ENCODE measurements at places on chromosomes 5 and 9.

DNA sequence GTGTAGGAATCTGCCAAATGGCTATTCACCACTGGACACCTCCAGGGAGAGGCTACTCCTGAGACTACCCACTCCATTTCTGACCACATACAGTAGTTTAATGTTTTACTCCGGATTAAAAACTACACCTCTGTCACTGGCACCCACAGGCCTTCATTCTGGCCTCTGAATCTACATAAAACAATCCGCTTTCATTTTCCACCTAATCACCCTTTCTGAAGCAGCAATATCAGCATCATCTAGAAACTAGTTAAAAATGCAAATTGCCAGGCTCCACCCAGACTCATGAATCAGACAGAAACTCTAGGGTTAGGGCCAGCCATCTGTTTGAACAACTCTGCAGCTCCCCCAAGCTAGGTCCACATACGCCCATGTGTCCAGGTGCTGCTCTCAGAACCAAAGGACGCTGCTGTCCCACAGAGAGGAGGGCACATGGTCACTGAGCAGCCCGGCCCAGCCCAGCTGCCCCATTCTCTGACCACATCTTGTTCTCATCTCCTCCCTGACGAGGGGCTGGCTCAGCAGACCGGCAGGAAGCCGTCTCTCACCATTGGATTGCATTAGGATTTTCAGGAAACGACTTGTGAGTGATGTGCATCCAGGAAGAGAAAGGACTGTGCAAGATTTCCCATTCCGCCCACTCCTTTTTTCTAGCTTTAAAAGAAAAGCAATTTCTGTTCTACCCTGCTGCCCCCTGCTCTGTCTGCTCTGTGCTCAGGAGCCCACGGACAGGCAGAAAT is 34.7 kb downstream of the ADAM19 start:
- DNase-seq, result peak; percentile 20

- DNase-seq, result no peak
These were observed 13.5 kb downstream of the GALNT10 start for GRCh38 chr5:154203798-154204578.

DNA sequence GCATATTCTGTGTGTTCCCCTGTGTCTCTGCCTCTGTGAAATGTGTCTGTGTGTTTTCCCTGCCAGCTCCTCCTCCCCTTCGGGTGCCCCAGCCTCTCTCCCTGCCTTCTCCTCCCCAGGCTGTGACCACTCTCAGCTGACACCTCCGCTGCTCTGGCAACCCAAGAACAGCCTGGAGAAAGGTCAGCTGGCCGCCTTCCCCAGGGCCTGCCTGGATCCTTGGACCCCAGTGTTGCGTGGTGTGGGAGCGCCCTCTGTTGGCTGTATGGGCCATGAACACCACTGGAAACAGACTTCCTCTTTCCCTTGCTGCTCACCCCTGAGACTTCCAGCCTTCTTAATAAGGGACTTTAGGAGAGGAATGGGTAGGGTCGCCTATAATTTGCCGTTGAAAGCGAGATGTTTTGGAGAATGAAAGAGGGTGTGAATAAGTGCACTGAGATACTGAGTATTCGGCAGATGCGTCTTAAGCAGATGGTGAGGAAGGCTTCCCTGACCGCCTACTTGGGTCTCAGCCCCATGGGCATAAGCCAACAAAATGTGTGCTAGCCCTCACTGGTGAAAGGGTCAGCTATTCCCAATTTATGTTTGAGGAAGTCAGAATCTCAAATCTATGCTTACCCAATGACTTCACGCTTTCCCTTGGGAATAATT is 114.9 kb upstream of the TRIM32 start:
- no peak for DNase-seq

- DNase-seq, result no peak
These were observed 45.2 kb downstream of the RNF130 start for GRCh38 chr5:180026320-180026719.

DNA sequence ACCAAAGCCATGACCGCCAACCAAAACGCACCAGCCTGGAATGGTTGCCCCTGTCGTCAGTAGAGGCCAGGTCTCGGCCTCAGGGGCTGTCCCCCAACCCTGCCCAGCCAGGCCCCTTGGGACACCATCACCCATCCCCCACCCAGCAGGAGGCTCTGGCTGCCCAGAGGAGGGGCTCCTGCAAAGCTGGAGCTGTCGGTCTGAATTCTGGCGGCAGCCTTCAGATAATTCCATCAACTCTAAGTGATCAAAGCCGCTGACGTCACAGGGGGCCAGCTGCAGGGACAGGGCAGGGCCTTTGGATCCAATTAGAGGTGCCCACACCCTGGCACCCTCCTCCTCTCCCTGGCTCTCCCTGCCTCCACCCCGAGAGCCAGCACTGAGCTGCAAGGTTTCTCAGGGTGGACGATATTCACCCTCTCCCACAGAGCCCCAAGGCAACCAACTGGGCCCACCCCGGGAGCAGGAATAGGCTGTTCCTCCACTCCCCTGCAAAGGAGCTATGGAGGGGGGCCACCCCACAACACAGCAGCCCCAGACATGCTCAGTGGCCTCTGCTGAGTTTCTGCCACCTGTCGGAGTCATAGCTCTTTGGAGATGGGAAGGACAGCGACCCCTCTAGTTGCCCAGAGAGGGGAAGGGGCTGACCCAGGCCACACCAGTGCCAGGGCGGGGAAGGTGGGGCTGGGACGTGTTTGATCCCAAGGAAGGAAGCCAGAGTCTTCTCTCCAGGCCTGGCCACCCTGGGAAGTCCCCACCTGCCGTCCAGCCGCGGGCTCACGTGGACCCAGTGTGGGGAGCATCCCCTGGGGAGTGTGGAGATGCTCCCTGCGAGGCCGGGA is 78.4 kb downstream of the NTNG2 start:
- DNase-seq, result no peak

GRCh38 chr9:38352530-38353328 is 39.8 kb upstream of the ALDH1B1 start:
- no peak for DNase-seq

GRCh38 chr5:9239626-9240025 is 306.2 kb downstream of the SEMA5A start:
- no peak for DNase-seq

DNA sequence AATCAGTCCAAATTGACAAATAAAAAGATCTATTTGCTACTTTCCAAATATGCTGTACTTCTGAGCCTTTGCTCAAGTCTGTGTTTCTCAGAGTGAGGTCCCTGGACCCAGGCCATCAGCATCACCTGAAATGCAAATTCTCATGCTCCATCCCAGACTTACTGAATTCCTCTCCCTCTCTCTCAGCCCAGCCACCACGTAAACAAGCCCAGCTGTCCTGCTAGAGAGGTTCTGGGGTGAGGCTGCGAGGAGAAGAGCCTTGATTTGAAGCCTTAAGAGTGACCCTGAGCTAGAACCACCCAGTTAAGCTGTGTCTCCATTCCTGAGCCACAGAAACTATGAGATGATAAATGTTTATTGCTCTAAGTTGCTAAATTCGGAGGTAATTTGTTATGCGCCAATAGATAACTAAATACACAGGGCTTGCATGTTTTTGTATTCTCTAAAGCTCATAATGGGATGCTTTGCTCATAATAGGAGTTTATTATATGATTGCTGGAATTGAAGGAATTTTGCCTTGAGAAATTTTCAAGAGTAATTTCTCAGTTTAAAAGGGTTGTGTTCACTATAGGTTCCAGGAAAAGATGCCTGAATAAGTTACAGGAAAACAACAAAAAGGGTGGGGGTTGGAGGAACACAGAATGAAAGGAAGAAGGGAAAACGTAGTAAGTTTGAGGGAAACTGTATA is 98.9 kb upstream of the SPATA31D4 start:
- no peak for DNase-seq

- no peak for DNase-seq
These were observed 15.0 kb downstream of the RFX3 start for GRCh38 chr9:3510796-3511195.

- DNase-seq, result no peak
These were observed 287.8 kb upstream of the DAB2 start for GRCh38 chr5:39712316-39713249.

- no peak for DNase-seq
These were observed 293.6 kb upstream of the TNC start for GRCh38 chr9:115411516-115411915.

DNA sequence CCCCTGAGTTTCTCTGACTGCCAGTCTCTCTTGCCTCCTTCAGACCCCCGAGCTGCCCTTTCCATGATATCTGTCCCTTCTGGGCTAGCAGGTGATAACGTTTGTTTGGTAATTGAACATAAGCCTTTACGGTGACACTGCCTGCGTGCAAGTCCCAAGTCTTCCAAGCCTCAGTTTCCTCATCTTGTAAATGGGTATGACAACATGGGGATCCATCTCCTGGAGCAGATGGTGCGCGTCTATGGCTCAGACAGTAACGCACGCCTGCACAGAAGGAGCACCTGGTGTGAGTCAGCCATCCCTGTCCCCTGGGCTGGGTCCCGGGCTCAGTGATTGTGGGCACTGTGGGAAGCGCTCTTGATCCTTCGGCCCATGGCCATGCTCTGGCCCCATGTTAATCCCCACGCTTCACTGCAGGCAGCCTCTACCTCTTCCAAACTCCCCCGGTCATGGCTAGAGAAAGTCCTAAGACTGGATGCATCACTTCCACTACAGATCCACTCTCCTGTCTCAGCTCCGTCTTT is 85.8 kb downstream of the DAP start:
- DNase-seq, result no peak

DNA sequence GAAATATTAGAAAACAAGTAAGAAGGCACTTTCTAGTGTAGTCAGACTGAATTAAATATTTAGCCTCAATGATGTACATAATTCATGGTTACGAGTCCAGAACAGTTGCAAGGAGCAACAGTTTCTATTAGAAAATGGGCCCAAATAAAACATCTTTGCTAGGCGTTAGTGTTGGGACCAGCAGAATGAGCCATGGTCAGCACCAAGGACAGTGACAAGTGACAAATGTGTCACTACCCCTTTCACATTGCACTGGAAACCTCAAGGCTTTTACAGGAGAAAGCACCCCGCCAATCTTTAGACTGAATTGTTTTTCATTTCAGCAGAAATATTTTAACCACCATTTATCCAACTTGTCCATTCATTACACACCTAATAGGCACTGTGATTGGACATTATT is 301.3 kb upstream of the ADCY2 start:
- DNase-seq, result no peak

All from stimulated activated CD8-positive, alpha-beta memory T cell treated with anti-CD3 and anti-CD28 coated beads, Interleukin-15, amount 100 ng/mL, for 48 hours (primary cell).